Vagina (tissue), 2 donors: ENCODE measurements at places on chromosomes 13 and 19.

- no peak for DNase-seq
Measured at GRCh38 chr19:6971366-6971765, 49.9 kb downstream of the MBD3L2B start.

GRCh38 chr19:15587663-15588062 is 27.4 kb upstream of the CYP4F8 start:
- no peak for DNase-seq

DNA sequence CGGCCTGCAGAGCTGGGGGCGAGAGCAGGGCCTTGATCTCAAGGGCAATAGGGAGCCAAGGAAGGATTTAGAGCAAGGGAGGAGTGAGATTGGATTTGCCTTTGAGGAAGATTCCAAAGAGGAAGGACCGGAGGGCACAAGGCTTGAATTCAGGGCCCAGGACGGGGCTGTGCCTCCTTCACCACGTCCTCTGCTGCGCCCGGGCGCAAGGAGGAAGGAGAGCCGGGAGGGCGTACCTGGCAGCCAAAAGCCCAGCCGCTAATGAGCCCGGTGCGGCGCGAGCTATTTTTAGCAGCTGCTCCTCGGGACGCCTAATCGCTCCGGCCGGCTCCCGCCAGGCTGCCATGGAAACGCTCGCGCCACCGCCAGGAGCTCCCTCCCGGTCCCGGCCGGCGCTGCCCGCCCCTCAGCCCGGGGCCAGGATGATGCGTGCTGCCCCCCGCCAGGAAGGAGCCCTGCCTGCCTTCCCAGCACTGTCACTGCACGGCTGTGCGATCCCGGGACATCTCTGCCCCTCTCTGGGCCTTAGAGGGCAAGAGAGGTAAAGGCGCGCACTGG is 31.3 kb downstream of the TINCR start:
- no peak for DNase-seq

DNA sequence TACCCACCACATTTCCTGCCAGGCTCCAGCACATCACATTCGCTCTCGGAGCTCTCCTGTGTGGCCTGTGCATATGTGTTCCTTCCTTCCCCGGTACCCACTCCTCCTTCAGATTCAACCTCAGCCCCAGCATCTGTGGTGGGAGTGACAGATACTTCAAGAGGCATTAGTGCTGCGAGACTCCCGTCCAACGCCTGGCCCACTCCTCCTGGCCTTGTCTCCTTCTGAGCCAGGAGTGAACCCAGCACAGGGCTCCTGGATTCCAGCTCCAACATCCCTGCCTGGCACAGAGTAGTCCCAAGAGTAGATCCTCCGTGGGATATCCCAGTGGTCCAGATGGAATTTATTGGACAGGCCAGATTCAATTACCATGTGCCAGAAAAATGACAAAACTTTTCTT is 55.9 kb downstream of the SACS start:
- DNase-seq: no peak

DNA sequence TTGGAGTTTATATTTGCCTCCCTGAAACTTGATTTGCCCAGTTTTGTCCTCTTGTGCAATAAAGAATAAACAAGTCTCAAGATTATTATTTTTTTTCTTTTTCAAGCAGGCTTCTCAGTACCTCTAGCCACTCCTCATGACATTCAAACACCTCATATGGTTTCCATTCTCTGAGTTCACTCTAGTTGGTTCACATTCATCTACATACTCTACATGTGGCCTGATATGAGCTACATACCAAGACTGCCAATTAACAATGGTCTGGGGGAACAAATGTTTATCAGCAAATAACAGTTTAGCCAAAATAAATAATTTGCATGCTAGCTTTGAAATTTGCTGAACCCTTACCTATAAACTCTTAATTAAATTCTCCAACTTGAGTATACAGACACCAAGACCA is 22.5 kb downstream of the KCNRG start:
- no peak for DNase-seq

DNA sequence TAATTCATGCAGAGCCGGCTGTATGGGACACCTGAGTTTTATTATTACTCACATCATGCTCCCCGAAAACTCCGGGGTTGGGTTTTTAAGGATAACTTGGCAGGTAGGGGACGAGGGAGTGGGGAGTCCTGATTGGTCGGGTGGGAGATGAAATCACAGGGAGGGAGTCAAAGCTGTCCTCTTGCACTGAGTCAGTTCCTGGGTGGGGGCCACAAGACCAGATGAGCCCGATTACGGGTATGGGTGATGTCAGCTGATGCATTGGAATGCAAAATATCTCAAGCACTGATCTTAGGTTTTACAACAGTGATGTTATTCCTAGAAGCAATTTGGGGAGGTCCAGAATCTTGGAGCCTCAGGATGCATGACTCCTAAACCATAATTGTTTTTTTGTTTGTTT is 18.6 kb upstream of the COG3 start:
- DNase-seq: no peak
